ENCODE measurements at places on chromosomes 11 and 22. TPM values are rescaled to one million over a fixed set of nuclear protein-coding genes. Genes with fewer than 3 reads are reported as not detected.

FCHSD2 gene
- 31.8 TPM for total RNA-seq

SCN4B gene
- total RNA-seq = 0.33 TPM

KMT2A gene
- 139 TPM for total RNA-seq

KRTAP5-2 gene
- total RNA-seq = not detected

CALCB gene
- total RNA-seq = not detected

TRPC6 gene
- not detected for total RNA-seq

BEST1 gene
- total RNA-seq = 0.13 TPM

TTLL1 gene
- total RNA-seq = 4.6 TPM

PCNX3 gene
- 74.5 TPM for total RNA-seq

PRDM10 gene
- total RNA-seq = 12.5 TPM

DNA sequence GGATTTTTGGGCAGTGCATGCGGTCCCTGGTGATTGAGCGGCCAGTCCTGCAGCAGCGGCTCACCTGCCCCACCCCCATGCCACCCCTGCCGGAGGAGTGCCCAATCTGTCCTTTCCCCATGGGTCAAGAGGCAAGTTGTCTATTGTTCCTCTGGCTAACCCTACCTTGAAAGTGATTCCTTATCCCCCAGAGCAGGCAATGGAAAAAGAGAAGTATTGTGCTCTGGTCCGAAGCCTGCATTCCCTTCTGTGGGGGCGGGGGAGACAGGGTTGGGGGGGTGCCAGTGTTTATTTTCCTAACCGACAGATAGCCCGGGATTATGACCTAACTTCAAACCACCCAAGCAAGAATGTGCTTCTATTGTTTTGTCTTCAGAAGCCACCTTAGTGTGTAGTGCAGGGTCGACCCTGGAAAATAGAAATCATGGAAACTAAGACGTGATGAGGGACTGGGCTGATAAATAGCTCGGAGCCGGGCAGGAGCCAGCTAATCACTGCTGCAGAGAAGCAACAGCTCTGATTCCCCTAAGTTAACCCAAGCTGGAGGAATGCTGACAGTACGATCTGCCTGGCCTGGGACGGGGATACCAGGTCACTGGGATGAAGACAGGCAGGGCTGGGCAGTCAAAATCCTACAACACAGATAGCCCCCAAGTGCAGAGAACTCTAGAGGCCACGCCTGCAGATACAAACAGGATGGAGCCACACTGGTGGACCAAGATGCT, 38.7 kb upstream of the ATXN10 start:
- no peak overlapping the region for H3K27ac ChIP-seq
- H3K4me3 ChIP-seq = no peak overlapping the region
- no peaks in the 10 kb centered on the region for H3K4me1 ChIP-seq
- DNase-seq = no peak
- H3K36me3 ChIP-seq = no peaks in the 10 kb centered on the region

DNA sequence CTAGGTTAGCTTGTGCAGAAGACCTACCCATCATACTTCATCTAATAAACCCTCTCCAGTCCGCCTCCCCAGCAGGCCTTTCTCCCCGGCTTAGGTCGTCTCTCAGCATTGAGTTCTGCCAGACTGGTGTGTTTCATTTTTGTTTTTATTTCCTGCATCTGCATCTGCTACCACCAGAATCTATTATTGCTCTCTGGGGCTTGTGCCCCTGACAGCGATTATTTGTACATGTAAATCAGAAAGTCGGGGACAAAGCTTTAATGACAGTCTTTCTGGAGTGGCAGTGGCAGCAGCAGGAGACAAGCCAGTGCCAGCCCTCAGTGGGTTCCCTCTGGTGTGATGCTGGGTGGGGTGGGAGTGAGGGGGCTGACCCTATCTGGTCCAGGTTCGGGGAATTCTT, 127.5 kb downstream of the PKNOX2 start:
- H3K27ac ChIP-seq = no peak overlapping the region
- H3K4me1 ChIP-seq = no peaks in the 10 kb centered on the region
- DNase-seq = no peak
- H3K4me3 ChIP-seq = no peak overlapping the region
- no peaks in the 10 kb centered on the region for H3K36me3 ChIP-seq

GRCh38 chr11:96413408-96413807, 23.6 kb downstream of the JRKL start:
- no peak overlapping the region for H3K27ac ChIP-seq
- H3K4me3 ChIP-seq = no peak overlapping the region
- no peaks in the 10 kb centered on the region for H3K36me3 ChIP-seq
- DNase-seq = no peak
- peaks cover 2% of the 10 kb centered on the region for H3K27me3 ChIP-seq
- H3K4me1 ChIP-seq = no peaks in the 10 kb centered on the region

DNA sequence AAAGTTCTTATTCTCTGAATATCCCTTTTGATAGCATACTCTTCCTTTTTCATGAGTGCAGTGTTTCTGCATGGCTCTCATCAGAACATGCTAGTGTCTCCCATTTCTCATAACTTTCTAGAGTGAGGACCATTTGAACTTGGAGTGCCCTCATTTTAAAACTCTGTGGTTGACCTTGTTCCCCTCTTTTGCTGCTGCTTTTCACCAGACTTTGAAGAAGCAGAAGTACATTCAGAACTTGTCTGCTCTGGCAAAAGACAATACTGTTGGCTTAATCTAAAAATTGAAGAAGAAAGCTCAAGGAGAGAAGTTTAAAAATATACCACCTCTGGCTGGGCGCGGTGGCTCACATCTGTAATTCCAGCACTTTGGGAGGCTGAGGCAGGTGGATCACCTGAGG, 35.0 kb downstream of the PPARA start:
- no peak for DNase-seq
- H3K36me3 ChIP-seq = no peaks in the 10 kb centered on the region
- no peak overlapping the region for H3K27ac ChIP-seq
- H3K4me1 ChIP-seq = no peaks in the 10 kb centered on the region

- H3K27ac ChIP-seq = no peak overlapping the region
- no peak overlapping the region for H3K4me3 ChIP-seq
- H3K4me1 ChIP-seq = no peaks in the 10 kb centered on the region
- H3K27me3 ChIP-seq = no peaks in the 10 kb centered on the region
Observed at GRCh38 chr11:34505874-34506273, 7.7 kb downstream of the ELF5 start.

DNA sequence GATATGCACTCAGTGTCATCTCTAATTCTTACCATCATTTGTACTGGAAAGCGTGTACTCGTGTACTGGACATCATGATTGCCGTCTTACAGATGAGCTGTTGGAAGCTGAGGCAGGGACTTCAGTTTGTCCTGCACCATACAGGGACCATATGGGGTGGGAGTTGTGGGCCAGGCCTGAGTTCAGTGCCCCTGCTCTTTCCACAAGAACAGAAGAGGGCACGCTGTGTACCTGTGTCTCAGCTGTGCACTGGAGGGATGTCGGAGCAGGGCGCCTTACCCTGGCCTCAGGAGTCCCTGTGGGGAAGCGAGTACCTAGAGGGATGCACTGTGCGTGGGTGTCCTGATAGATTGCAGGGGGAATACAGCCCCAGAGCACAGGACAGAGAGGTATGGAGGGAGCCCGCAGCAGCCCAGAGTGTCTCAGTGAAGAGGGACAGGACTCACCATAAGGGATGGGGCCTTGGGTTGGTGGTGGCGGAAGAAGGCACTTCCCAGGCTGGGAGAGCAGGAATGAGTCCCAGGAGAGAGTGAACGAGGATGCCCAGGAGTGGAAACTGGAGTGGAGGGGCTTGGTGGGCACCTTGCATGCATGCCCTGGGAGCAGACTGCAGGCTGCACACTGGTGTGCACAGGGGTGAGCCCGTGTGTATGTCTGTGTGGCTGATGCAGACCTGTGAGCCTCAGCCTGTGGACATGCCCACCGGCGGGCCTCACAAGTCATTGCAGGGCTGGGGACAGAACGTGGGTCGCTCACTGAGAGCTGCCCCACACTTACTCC, 329.7 kb downstream of the TBC1D22A start:
- H3K27me3 ChIP-seq = no peaks in the 10 kb centered on the region
- H3K4me1 ChIP-seq = no peaks in the 10 kb centered on the region
- no peaks in the 10 kb centered on the region for H3K36me3 ChIP-seq
- no peak overlapping the region for H3K27ac ChIP-seq
- H3K4me3 ChIP-seq = no peak overlapping the region

DNA sequence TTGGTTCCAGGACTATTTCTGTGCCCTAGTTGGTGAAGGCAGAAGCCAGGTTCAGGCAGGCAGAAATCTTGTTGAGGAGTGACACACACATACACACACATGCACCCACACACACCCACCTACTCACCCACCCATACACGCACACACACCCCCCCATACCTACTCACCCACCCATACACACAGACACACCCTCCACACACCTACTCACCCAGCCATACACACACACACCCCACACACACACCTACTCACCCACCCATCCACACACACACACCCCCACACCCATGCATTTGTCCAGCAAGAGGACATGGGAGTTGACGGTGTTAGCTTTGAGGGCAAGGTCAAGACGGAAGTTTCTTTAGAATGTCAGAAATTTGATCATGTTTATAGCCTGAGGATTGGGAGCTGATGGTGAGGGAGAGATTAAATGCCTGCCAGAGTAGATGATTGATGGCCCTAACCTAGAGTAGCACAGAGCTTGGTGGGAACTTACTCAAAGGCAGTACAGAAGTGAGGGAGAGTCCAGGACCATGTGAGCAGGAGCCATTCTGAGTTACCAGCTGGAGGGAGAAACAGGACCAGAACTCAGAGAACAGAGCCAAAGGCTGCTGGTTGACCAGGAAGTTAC, 68.9 kb downstream of the CYB5R2 start:
- DNase-seq = no peak
- H3K36me3 ChIP-seq = no peaks in the 10 kb centered on the region
- no peak overlapping the region for H3K4me3 ChIP-seq
- H3K4me1 ChIP-seq = peaks cover 3% of the 10 kb centered on the region
- no peak overlapping the region for H3K27ac ChIP-seq

DNA sequence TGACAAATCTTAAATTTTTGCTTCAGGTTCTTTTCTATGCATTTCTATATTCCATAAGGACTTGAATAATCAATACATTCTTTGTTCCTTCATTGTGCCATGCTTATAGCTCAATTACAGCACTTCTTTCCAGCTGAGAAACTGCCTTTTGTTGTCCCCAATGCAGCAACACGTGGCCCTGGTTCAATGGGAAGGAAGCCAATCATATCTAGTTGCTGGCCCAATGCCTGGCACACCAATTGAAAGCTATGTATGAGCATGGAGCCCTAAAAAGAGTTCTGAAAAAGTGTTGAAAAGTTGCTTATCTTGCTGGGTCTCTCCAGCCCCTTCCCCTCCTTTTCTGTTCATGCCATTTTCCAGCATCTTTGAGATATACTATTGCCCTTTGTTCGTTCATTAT, 448.0 kb upstream of the FAT3 start:
- no peaks in the 10 kb centered on the region for H3K36me3 ChIP-seq
- no peak overlapping the region for H3K4me3 ChIP-seq

GRCh38 chr11:113338730-113339129, 24.3 kb downstream of the TTC12 start:
- no peak for DNase-seq
- H3K4me1 ChIP-seq = no peaks in the 10 kb centered on the region
- no peaks in the 10 kb centered on the region for H3K27me3 ChIP-seq
- H3K27ac ChIP-seq = no peak overlapping the region

- no peak overlapping the region for H3K27ac ChIP-seq
- peaks cover 6% of the 10 kb centered on the region for H3K36me3 ChIP-seq
- DNase-seq = no peak
- H3K27me3 ChIP-seq = no peaks in the 10 kb centered on the region
Observed at GRCh38 chr11:66228521-66228920, 39.9 kb upstream of the RAB1B start.

- H3K27me3 ChIP-seq = no peaks in the 10 kb centered on the region
- H3K4me3 ChIP-seq = no peak overlapping the region
- H3K36me3 ChIP-seq = no peaks in the 10 kb centered on the region
- no peaks in the 10 kb centered on the region for H3K4me1 ChIP-seq
- H3K27ac ChIP-seq = no peak overlapping the region
Observed at GRCh38 chr11:87820011-87820410, 355.2 kb downstream of the RAB38 start.

DNA sequence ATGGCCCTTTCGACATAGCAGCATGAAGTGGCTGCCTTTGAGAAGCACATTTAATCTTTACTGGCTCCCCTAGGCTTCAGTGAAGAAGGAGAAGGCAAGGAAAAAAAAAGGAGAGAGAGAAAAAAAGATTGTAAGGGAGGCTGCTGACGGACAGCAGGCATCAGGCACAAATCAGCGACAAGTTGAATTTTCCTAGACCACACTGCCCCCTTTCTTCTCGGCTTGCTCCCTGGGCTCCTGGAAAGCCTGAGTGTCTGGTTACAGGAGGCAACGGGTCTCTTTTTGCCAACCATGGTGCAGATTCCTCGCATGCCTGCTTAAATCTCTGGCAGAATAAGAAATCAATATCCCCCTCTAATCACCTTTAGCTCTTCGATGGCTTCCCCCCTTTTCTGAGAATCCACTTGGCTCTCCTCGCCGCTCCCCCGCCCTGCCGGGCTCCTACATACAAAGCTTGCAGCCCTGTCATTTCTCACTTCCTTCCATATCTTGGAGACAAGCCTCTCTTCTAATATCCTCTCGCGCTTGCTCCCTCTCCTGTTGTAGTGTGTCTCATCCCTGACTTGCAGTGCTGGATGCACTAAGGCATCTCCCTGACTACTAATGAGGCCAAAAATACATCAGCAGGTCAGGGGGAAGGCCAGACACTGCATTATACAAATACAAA, 14.3 kb downstream of the BLID start:
- H3K4me3 ChIP-seq = peak overlapping the region; percentile 19
- peaks cover 3% of the 10 kb centered on the region for H3K4me1 ChIP-seq
- H3K27ac ChIP-seq = peak overlapping the region; percentile 80

- no peaks in the 10 kb centered on the region for H3K36me3 ChIP-seq
- H3K4me3 ChIP-seq = no peak overlapping the region
- H3K4me1 ChIP-seq = peaks cover 15% of the 10 kb centered on the region
- H3K27ac ChIP-seq = no peak overlapping the region
Observed at GRCh38 chr11:73268671-73269271, 3.4 kb upstream of the P2RY6 start.

- H3K27me3 ChIP-seq = no peaks in the 10 kb centered on the region
- H3K4me3 ChIP-seq = no peak overlapping the region
- H3K4me1 ChIP-seq = no peaks in the 10 kb centered on the region
- DNase-seq = no peak
- H3K36me3 ChIP-seq = no peaks in the 10 kb centered on the region
Observed at GRCh38 chr11:88604260-88604659, 266.7 kb upstream of the CTSC start.

- no peaks in the 10 kb centered on the region for H3K36me3 ChIP-seq
- no peak for DNase-seq
- no peaks in the 10 kb centered on the region for H3K4me1 ChIP-seq
- no peak overlapping the region for H3K4me3 ChIP-seq
- no peak overlapping the region for H3K27ac ChIP-seq
- no peaks in the 10 kb centered on the region for H3K27me3 ChIP-seq
Observed at GRCh38 chr22:17476838-17477237, 86.5 kb upstream of the SLC25A18 start.

DNA sequence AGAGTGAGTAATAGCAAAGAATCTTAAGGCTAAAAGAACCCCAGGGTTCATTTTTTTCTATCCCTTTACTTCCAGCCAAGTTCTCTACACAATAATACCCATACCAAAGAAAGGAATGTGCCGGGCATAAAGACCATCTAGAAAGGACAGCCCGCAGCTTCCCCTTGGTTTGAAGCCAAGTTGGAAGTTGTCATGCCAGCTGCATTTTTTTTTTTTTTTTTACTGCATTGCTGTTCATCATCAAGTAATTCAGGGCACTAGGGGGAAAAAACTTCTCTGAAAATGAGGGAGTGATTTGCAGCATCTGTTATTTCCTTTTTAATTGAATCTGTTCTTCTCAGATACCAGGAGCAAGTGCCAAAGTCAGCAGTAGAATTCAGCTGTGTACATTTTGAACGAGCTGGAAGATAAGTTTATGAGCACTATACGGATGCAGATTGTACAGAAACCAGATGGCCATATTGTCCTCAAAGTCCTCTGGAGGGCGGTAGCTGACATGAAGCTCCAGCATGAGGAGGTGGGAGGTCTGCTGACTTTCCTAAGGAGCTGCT, 56.4 kb downstream of the UBASH3B start:
- H3K4me1 ChIP-seq = no peaks in the 10 kb centered on the region
- no peak for DNase-seq
- no peaks in the 10 kb centered on the region for H3K36me3 ChIP-seq
- no peaks in the 10 kb centered on the region for H3K27me3 ChIP-seq
